Stimulated activated CD8-positive, alpha-beta memory T cell treated with anti-CD3 and anti-CD28 coated beads, Interleukin-4, amount 100 ng/mL, for 4 hours (primary cell): ENCODE measurements at places on chromosomes 12 and 14.

- DNase-seq: no peak
These were observed 14.1 kb downstream of the RAB35 start for GRCh38 chr12:120102189-120103043.

DNA sequence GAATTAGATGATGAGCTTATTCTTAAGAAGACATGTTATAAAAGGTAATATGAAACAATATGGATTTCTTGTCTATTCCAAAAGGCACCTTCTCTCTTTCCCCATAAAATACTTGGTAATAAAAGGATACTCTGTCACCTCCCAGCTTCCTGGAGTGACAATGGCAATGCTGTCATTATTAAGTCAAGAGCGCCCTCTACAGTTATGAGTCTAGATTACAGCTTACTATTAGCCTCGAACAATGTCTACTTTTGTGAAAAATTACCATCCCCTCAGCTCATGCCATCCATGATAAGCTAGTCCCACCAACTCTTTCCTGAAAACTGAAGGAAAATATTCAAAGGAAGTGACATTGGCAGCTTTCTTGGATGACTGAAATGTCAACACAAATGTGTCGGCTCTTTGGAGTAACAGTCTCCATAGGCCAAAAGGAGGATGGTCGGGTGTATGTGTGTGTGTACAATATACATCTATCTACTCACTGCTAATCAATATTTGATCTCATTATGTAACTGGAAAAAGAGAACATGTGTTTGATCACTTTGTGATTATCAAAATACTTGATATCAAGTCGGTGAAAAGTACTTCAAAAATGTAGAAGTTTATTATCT is 48.7 kb upstream of the CDKN3 start:
- DNase-seq: no peak

- no peak for DNase-seq
These were observed 40.6 kb downstream of the CHGA start for GRCh38 chr14:92963301-92964123.

GRCh38 chr12:116245189-116245588 is 32.3 kb downstream of the MED13L start:
- DNase-seq: no peak

GRCh38 chr12:9331218-9331626 is 123.0 kb upstream of the PZP start:
- DNase-seq: peak; percentile 31

GRCh38 chr12:115474539-115475353 is 790.8 kb upstream of the TBX3 start:
- DNase-seq: no peak

DNA sequence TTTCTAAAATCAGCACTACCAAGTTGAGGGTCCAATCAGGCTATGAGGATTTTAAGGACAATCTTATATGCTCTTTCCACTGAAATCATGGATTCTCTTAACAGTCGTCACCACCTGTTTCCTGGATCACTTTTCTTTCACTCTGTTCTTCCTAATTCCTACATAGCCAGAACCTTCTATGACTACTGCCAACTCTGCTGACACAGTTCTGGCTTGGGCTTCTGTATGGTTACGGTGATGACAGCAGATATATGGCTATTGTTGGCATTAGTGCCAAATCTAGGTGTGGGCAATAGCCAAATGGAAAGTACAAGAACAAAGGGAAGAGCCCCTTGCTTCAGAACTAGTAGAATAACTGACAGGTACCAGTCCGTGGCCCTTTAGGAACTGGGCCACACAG is 124.0 kb downstream of the ARID2 start:
- no peak for DNase-seq

- DNase-seq: no peak
These were observed 195.8 kb downstream of the FOXN3 start for GRCh38 chr14:89221109-89221810.

DNA sequence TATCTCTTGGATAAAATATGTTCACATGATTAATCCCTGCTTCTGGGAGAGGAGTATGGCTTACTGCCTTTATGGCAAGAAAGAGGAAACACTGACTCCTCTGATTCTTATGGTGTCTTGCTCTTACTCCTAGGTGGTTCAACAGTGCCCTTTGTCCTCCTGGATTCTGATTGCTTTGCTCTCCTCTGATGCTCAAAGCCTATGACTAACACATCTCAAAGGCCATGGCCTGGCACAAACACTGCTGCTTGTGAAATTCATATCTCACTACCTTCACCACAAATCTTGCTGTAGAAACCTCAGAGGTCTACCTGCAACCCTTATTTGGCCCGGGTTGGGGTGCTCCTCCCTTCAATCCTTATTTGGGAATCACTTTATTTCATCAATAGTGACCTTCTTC is 217.2 kb downstream of the C12orf50 start:
- DNase-seq: no peak

DNA sequence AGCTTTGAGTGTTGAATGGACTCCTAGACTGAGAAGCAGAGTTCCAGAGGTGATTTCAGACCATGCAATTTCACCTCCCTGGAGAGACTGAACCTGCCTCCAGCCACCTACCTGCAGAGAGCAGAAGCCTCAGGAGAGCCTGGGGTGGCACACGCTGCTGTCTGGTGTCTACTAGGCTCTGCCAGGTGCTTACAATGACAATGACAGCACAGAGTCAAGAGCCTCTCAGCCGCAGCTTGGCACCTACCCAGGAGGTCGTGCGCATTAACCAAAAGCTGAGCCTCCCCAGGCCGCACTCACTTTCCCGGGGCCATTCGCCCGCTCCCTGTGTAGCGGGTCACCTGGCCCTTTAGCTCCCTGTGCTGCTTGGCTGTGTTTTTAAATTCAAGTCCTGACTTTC is 63.2 kb downstream of the TESC start:
- DNase-seq: no peak

DNA sequence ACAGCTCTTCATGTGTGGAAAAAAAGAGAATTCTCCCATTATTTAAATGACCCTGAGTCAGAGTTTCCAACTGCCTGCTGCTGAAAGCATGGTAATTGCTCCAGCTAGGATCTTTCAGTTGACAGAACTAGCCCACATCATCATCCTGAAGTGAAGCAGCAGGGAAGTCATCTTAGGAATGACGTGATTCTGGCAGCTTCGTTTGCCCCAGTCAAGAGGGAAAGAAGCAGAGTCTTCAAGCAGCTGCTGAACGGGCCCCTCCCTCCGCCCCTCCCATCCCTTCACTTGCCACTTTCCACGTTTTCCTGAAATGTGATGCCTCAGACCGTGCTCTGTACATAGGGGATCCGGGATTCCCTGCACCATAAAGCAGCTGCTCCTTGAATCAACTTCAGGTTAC is 455.0 kb upstream of the TMEM132C start:
- DNase-seq: no peak

DNA sequence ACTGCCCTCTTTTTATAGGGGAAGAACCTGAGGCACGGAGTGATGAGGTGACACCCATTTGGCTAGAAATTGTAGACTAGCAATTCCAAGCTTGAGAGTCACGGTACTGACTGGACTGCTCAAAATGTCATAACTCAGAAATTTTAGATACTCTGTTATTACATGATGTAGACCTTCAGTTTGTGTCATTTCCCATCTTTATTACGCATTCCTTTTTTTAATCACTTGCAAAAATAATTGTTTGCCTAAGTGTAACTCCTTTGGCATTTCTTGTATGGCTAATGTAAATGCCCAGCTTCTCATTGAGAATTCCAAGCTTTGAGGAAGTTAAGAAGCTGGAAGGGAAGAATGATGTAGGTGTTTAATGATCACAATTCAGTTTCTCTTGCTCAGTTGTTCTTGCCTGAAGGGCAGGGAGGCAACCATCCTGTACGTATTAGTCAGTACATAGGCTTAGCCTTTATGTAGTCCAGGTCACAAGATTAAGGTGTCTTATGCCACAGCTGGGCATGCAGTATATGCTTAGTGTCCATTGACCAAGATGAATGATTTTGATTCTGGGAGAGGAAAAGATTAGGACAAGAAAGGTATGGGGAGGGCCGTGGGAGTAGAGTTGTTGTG is 68.2 kb upstream of the EVL start:
- DNase-seq: no peak

DNA sequence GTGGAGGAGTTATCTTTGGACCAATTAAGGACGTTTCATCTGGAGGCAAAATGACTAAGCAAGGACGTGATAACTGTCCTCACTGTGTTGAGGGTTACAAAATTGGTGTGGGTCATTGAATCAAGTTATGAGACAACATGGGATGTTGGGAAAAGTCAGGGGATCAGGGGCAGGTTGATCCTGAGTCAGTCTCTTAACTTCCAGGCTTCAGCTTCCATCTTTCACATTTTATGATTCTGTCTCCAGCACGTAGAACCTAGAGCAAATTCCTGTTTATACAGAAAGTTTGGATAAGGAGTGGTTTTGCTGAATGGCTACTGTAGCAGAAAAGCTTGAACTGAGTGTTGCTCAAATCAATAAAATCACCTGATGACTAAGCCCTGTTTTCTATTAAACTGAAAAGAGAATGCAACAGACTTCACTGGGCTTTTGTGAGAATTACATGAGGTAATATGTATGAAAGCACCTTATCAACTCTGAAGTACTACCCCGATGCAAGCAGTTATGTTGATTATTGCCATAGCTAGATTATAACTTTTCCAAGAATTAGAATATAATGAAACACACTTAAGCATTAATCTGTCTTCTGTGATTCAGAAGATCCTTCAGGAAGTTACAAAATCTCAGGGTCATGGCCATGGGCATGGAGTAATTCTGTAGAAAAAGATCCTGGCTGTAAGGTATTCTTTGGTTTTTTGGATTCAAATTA is 184.8 kb downstream of the ETV6 start:
- no peak for DNase-seq

DNA sequence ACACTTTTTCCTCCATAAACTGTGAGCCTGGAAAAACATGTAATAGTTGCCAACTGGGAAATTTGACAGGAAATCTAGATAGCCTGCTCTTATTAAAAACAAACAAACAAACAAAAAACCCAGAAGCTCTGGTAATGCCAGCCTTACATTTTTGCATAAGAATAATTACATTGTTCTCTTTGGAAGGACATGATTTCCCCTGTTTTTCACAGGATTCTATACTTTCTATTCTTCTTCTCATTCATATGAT is 137.9 kb downstream of the AEBP2 start:
- no peak for DNase-seq

DNA sequence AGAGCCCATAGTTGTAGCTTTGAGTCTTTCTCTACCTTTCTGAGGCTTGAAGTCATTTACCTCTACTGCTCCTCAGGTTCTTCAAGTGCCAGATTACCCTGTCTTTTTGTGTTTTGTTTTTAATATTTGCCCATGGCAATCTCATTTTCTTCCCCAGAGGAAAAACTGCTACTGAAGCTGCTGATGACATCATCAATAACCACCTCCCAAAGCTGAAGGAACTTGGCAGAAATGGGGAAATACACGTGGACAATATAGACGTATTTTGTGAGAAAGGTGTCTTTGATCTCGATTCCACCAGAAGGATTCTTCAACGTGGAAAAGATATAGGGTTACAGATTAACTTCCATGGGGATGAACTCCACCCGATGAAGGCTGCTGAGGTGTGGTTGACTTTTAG is 17.1 kb downstream of the AMDHD1 start:
- no peak for DNase-seq

- no peak for DNase-seq
These were observed 152.5 kb upstream of the BTG1 start for GRCh38 chr12:92297932-92298696.

DNA sequence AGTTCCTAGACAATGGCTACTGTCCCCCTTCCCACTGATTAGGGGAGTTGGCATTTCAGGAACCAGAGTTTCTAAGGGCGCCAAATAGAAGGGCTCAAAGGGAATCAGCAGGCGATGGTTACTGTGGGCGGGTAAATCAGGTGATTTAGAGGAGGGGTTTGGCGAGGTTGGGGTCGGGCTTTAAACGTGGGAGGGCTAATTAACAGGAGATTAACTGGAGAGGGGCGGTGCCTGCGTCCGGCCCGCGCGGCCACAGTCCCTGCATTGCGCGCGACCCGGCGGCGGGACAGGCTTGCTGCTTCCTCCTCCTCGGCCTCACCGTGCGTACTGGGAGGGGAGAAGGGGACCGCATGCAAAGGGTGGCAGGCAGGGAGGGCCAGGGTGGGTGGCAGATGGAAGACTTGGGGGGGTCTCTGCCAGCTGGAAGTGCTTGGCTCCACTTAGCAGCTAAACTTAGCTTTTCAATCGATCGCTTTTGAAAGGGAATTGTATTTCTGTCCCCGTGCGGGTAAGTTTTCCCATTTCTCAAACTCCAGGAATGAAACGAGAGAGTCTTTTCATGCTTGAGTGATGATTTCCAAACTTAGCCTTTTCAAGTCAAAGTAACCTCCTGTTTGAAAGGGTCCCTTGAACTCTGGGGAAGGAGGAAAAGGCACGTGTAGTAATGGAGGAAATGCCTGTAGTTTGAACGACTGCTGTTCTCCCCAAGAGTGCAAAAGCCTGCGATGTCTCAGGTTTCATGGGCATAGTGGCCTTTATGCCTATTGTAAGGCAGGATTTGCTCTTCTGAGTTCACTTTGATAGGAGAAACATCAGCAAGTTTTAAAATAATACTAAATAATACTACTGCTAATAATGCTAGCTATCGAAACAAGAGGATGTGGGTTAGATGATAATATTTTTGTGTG is at the start of gene MGST1:
Gene MGST1, plus strand, starts transcription at position 255 of the 908 bp plus-strand sequence. CDS start 6,608 bp downstream, outside the sequence.
- DNase-seq: no peak

DNA sequence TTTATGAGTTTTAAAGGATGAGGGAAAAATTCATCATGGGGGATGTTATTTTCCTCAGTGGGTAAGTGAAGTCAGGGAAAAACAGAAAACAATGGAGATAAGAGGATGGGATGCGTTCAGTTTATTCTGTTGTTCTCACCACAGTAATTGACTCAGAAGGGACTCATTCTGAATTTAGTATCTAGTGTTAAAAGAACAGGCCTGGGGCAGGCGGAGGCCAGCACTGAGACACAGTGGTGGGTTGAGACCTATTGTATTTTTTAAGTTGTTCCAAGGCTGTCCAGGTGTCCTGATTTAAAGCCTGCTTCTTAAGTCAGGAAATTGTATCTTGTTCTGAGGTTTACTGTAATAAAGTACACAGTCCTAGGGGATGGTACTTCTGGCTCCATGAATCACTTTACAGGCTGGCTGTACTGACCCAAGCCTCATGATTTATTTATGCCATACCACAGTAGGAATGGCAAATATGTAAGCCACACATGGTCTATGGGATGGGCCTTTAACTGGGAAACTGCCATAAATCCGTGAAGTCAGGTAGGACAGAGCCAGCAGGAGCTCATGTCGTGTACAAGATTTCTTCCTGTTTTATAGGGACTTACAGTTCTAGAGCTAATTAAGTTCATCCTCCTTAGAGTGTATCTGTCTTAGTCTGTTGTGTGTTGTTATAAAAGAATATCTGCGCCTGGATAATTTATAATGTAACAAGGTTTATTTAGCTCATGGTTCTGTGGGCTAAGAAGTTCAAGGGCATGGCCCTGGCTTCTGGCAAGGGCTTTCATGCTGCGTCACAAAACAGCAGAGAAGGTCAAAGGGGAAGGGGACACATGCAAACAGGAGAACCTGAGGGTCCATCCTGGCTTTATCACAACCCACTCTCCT is 244.1 kb downstream of the FBXL14 start:
- DNase-seq: no peak

GRCh38 chr12:50160643-50161042 is 6.5 kb downstream of the CERS5 start:
- no peak for DNase-seq

GRCh38 chr12:128224226-128224625 is 42.7 kb upstream of the TMEM132C start:
- DNase-seq: no peak
